Esophagus squamous epithelium (tissue), 5 donors: ENCODE measurements at places on chromosomes 5 and 9. TPM values are rescaled to one million over a fixed set of nuclear protein-coding genes. Genes with fewer than 3 reads are reported as not detected.

DNA sequence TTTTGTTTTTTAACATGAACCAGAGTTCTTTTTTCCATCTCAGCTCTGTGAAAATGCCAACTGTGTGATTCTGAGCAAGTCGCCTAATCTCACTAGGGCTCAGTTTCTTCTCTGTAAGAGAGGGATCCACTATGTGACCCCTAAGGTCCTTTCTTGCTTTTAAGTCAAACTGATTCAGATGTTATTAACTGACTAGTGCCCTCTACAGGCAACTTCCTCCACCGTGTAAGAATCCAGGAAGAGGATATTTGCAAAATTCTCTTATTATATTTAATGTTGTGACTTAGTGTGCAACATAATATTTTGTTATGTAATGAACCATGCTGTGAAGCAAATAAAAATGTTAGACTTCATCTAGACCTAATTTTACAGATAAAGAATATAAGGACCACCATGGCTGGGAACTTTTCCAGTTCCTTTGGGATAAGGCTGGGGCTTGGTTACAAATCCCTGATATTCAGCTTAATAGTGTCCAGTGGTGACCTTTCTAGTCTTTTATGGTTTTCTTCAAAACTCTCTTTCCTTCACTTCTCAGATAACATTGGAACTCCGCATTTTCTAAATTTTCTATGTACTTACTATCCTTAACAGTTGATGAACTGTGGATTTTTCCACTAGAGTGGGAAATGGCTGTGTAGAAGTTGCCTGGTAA, 244.7 kb downstream of the PIK3R1 start:
- no peak for DNase-seq
- no peaks in the 10 kb centered on the region for H3K27me3 ChIP-seq
- no peak overlapping the region for H3K27ac ChIP-seq
- no peaks in the 10 kb centered on the region for H3K36me3 ChIP-seq
- H3K4me1 ChIP-seq, result peaks cover 2% of the 10 kb centered on the region

GRCh38 chr5:135317286-135317685, 81.7 kb downstream of the MACROH2A1 start:
- H3K4me3 ChIP-seq, result no peak overlapping the region
- DNase-seq, result no peak
- H3K27me3 ChIP-seq, result no peaks in the 10 kb centered on the region
- H3K4me1 ChIP-seq, result peaks cover 6% of the 10 kb centered on the region
- no peak overlapping the region for H3K27ac ChIP-seq
- no peaks in the 10 kb centered on the region for H3K36me3 ChIP-seq

- H3K36me3 ChIP-seq, result no peaks in the 10 kb centered on the region
- no peaks in the 10 kb centered on the region for H3K27me3 ChIP-seq
- H3K4me1 ChIP-seq, result no peaks in the 10 kb centered on the region
- DNase-seq, result no peak
Measured at GRCh38 chr5:3671337-3671736, 75.7 kb downstream of the IRX1 start.

DNA sequence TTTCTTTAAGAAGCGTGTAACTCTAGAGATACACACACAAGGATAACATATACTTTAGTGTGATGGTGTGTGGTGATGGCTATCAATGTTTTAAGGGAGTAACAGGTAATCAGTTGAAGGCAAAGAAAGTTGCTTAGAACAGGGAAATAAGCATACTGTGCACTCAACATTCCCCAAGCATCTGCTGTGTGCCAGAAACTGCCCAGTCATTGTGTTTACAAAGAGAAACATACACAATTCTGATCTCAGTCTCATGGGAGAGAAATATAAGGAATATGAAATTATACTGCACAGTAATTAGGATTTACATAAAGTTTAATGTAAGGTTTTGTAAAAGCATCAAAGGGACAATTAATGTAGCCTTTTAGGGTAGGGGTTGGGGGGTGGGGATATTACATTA, 224.1 kb upstream of the TYRP1 start:
- no peak overlapping the region for H3K4me3 ChIP-seq
- H3K36me3 ChIP-seq, result no peaks in the 10 kb centered on the region
- no peaks in the 10 kb centered on the region for H3K4me1 ChIP-seq
- H3K27ac ChIP-seq, result no peak overlapping the region
- no peaks in the 10 kb centered on the region for H3K27me3 ChIP-seq

DNA sequence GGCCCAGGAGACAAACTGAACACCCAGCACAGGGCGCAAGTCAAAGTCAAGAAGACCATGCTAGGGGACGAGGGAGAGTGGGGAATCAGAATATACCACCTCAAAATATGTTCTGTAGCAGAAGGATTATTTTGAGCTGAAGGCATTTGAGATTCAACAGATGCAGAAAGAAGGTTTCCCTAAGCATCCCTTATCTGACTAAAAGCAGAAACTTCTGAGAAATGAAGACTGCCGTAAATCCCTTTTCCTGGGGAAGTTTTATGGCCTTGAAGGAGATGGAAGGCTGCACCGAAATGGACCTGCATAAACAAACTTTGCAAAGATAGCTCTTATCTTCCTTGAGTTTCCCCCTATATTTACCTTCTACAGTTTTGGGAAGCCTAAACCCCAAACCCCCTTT, 72.8 kb downstream of the PTTG1 start:
- DNase-seq, result no peak
- no peak overlapping the region for H3K27ac ChIP-seq
- no peaks in the 10 kb centered on the region for H3K36me3 ChIP-seq
- no peak overlapping the region for H3K4me3 ChIP-seq
- no peaks in the 10 kb centered on the region for H3K27me3 ChIP-seq

DNA sequence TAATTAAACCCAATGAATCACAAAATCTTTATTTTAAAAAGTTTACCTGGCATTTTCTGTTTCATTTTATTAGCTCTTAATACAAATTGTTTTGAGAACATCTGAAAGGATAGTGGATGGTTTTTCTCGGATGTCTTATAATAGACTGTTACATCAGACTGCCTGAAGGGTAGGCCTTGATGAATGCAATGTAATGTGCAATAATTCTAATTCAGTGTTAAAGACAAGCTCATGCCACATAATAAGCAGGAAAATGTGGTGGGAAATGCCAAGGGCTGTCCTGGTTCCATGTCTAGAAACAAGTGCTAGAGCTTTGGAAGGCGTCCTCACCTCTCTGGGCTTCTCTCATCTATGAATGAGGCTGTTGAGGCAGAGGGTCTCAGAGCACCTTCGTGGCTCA, 148.1 kb downstream of the DEPDC1B start:
- DNase-seq, result no peak
- H3K27me3 ChIP-seq, result no peaks in the 10 kb centered on the region
- no peak overlapping the region for H3K27ac ChIP-seq

GRCh38 chr9:114124666-114125475, 25.8 kb upstream of the KIF12 start:
- H3K4me1 ChIP-seq, result no peaks in the 10 kb centered on the region
- H3K4me3 ChIP-seq, result no peak overlapping the region
- no peak overlapping the region for H3K27ac ChIP-seq
- H3K27me3 ChIP-seq, result peaks cover 40% of the 10 kb centered on the region
- H3K36me3 ChIP-seq, result no peaks in the 10 kb centered on the region

DNA sequence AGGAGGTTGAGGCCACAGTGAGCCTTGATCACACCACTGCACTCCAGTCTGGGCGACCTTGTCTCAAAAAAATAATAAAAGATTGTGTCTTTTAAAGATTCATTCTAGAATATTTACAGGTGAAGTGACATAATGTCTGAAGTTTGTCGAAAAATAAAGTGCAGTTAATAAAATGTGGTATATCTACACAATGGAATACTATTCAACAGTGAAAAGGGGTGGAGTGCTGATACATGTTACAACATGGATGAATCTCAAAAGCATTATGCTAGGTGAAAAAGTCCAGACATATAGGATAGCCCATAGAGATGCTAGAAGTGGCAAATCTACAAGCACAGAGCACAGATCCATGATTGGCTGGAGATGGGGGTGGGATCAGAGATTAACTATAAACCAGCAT, 101.9 kb downstream of the PAX5 start:
- no peaks in the 10 kb centered on the region for H3K27me3 ChIP-seq
- H3K36me3 ChIP-seq, result no peaks in the 10 kb centered on the region
- no peak for DNase-seq
- H3K4me3 ChIP-seq, result no peak overlapping the region
- H3K4me1 ChIP-seq, result peaks cover 4% of the 10 kb centered on the region
- no peak overlapping the region for H3K27ac ChIP-seq

DNA sequence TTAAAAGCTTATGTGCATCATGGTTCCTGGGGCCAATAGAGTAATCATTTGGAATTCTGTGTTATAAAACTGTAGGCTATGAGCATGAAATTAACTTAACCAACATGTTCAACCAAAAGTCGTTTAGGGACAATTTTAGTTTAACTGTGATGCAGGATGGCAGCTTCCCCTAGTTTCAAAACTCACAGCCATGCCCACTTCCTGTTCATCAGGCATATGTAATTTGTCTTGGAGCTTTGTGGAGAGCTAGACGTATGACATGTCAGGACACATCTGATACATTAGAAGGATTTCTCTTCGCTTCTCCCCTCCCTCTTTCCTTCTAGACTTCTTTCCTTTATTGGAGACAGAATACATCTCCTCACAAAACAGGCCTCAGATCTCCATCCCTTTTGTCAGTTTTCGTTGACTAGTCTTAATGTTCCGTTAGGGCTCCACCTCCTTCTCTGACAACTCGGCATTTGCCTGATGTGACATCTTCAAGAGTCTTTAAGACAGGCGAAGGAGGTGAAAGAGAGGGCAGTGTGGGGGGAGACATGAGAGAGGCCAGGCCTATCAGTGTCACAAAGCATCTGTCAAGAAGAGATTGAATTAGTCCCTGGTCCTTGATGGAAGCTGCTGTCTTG, 176.0 kb downstream of the MSX2 start:
- no peak overlapping the region for H3K27ac ChIP-seq
- no peak overlapping the region for H3K4me3 ChIP-seq
- H3K27me3 ChIP-seq, result no peaks in the 10 kb centered on the region
- H3K36me3 ChIP-seq, result no peaks in the 10 kb centered on the region
- H3K4me1 ChIP-seq, result peaks cover 9% of the 10 kb centered on the region
- no peak for DNase-seq

GRCh38 chr5:167720259-167720658, 571.2 kb upstream of the WWC1 start:
- no peak overlapping the region for H3K4me3 ChIP-seq
- no peak for DNase-seq
- no peaks in the 10 kb centered on the region for H3K27me3 ChIP-seq
- H3K27ac ChIP-seq, result no peak overlapping the region
- H3K36me3 ChIP-seq, result no peaks in the 10 kb centered on the region
- no peaks in the 10 kb centered on the region for H3K4me1 ChIP-seq

GRCh38 chr5:158947846-158948245, 151.9 kb downstream of the EBF1 start:
- DNase-seq, result no peak
- no peaks in the 10 kb centered on the region for H3K27me3 ChIP-seq
- no peaks in the 10 kb centered on the region for H3K4me1 ChIP-seq
- H3K36me3 ChIP-seq, result no peaks in the 10 kb centered on the region
- H3K4me3 ChIP-seq, result no peak overlapping the region

- H3K27ac ChIP-seq, result peak overlapping the region; percentile 81
- no peaks in the 10 kb centered on the region for H3K4me1 ChIP-seq
- H3K4me3 ChIP-seq, result peak overlapping the region; percentile 39
Measured at GRCh38 chr5:139847790-139848507, 52.3 kb downstream of the PSD2 start.

DNA sequence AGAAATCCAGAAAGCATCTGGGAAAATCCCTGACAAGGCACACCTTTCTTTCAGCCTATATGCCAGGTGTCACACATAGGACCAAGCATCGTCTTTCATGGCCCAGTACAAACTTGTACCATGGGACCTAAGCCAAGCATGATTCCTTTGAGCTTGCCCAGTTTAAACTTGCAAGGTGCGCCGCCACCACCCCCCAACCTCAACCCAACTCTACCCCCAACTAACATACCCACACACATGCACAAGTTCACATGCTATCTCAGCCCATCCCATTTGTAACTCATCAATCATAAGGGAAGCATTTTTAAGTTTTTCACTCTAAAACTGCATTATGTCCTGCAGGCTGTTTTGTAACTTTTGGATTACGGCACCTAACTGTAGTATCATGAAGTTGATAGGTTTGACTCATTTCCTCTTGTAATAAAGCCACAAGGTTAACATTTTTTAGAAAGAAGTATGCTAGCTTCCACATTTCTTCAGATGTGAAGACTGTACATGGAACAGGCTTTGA, 145.9 kb upstream of the FST start:
- H3K4me3 ChIP-seq, result no peak overlapping the region
- H3K4me1 ChIP-seq, result peaks cover 13% of the 10 kb centered on the region
- peak overlapping the region; percentile 15 for H3K27ac ChIP-seq
- H3K36me3 ChIP-seq, result no peaks in the 10 kb centered on the region
- DNase-seq, result no peak

DNA sequence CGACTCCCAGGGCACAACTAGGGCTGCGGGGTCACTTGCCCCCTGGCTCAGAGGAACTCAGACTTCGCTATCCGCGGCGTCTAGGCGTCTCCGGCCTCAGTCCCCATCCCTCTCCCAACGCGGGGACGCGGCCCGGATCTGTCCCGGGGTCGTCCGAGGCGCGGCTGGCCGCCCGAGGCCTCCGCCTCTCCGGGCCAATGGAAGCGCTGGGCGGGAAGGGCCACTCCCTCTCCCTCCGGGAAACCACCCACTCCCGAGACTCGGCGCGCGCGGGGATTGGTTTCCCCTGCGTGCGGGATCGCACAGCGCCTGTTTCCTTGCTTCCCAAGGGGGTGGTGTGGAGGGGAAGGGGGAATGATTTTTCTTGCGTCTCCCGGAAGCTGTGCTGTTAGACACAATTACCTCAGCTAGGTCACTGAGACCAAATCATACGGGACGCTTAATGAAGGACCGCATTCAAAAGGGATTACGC, 38.3 kb downstream of the NR2F1 start:
- no peaks in the 10 kb centered on the region for H3K27me3 ChIP-seq
- DNase-seq, result no peak
- H3K4me3 ChIP-seq, result peak overlapping the region; percentile 80
- no peaks in the 10 kb centered on the region for H3K4me1 ChIP-seq
- peak overlapping the region; percentile 64 for H3K27ac ChIP-seq
- no peaks in the 10 kb centered on the region for H3K36me3 ChIP-seq

DNA sequence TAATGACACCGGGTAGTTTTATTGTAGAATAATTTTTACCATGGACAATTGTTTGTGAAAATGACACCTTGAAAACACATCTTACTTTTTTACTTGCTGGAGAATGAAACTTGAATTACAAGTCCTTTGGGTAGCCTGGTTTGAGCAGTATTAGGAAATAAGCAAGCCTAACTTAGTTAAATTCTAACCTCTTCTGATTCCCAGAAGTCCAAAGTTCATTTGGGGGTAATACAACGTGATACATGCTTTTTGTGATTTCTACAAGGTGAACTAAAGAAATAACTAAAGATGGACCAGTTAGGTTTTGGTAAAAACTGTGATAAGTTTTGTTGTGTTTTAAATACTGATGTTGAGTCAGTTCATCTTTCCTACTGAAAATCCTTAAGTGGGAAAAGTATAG, 135.4 kb upstream of the DMRT1 start:
- peak overlapping the region; percentile 15 for H3K27ac ChIP-seq
- H3K4me3 ChIP-seq, result no peak overlapping the region
- H3K4me1 ChIP-seq, result peaks cover 32% of the 10 kb centered on the region
- no peaks in the 10 kb centered on the region for H3K27me3 ChIP-seq

GRCh38 chr9:137432687-137433348, 8.3 kb downstream of the ENTPD8 start:
- no peaks in the 10 kb centered on the region for H3K27me3 ChIP-seq
- no peak overlapping the region for H3K27ac ChIP-seq
- no peaks in the 10 kb centered on the region for H3K36me3 ChIP-seq
- DNase-seq, result no peak

The OR1L6 gene
- total RNA-seq, result not detected

The TMEM174 gene
- total RNA-seq, result not detected

The CER1 gene
- not detected for total RNA-seq

The ACSL6 gene
- 0.04 TPM for total RNA-seq

The EGFLAM gene
- 3.3 TPM for total RNA-seq

The ACOT12 gene
- not detected for total RNA-seq

The GEMIN5 gene
- total RNA-seq, result 14.5 TPM

The FXN gene
- 2.1 TPM for total RNA-seq

The C1QTNF3 gene
- 5.1 TPM for total RNA-seq

The IL7R gene
- 11.6 TPM for total RNA-seq
